ENCODE measurements at places on chromosomes 5 and 9.

- DNase-seq: no peak
Measured at GRCh38 chr5:67985686-67986387, 229.7 kb upstream of the PIK3R1 start.

- no peak for DNase-seq
Measured at GRCh38 chr5:9314558-9314957, 231.3 kb downstream of the SEMA5A start.

GRCh38 chr9:124261736-124262648, 4.2 kb downstream of the NEK6 start:
- DNase-seq: no peak

DNA sequence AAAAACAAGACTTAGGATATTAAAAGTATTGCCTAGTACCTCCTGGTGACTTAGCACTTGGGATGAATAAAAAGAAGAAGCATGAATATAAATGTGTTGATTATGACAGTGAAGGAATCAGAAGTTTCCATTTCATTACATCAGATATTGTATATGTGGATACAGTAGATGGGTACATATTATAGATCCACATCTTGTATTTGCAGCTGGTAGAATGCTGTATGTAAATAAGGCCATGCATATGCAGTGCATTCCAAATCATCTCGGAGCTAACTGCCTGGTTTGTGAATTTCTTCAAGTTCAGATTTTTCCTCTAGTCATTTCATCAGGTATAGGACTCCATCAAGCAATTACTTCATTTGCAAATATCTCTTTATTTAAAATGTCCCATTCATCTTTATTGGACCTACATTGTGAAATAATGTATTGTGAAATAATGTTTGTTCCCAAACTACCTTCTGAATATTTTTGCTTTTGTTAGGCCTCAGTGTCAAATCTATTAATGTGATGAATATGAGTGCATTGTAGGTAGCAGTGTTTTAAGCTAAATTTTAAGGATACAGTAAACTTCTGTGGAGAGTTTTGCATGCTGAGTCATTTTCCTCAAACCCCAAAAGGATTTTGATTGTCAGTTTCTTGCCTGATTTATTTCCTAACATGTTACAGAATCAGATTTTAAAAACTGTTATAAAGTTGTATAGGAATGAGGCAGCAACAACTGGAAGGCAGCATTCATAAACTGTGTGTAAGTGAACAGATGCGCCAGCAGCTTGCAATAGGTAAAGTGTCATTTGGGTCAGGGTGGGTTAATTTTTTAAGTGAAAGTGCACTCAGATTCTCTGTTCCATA, 370.8 kb upstream of the RIOK2 start:
- DNase-seq: no peak

DNA sequence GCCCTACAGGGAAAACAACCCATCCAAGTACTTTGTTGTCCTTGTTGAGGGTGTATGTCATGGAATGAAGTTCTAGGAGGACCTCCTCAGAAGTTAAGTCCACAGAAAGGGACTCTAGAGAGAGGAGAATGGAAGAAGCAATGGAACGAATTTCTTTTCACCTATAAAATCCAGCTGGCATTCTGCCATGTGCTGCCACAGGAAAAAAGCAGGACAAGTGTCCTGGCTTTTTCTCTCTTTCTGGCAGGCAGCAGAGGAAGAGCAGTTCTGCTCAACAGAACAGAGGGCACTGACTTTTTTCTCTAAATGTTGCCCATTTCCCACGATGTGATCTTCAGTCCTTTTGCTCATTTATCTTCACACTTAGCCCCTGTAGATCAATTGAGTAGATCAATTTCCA, 240.8 kb downstream of the MCTP1 start:
- DNase-seq: no peak

- DNase-seq: no peak
Measured at GRCh38 chr5:98721231-98721928, 52.1 kb upstream of the RGMB start.

DNA sequence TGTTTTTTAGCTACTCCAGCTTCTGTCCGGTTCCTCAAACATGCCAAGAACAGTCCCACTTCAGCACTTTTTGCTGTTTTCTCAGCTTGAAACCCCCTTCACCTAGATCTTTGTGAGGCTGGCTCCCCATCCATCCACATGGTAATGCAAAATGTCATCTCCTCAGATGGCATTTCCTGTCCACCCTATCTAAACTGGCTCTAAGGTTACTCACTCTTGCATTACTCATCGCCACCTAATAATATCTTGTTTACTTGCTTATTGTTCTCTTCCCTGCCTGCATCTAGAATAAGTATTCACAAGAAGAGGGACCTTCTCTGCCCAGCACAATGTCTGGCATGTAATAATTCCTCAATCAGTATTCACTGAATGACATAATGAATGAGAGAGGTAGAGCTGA, 220.1 kb downstream of the FAM114A2 start:
- DNase-seq: no peak

- DNase-seq: no peak
Measured at GRCh38 chr9:88653911-88654310, 118.9 kb downstream of the NXNL2 start.

DNA sequence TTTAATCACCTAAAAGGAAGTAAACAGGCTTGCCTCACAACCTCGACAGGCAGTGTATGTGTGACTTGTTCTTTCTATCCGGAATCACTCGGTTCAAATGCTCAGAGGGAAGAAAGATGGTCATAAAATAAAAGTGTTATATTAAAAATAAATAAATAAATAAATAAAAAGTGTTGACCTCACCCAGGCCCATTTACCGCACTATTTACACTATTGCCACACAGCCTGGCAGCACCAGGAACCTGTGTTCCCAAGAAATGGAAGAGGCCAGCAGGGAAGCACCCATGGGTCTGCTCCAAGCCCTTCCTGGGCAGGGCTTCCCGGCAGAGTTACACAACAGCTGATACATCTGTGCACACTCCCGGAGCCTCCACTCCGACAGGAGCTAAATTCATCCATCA, 127.9 kb downstream of the EFNA5 start:
- peak; percentile 13 for DNase-seq

GRCh38 chr9:109149722-109150121, 17.3 kb downstream of the FRRS1L start:
- DNase-seq: no peak

GRCh38 chr9:133119846-133120500, 1.1 kb downstream of the RALGDS start:
- DNase-seq: peak; percentile 68

DNA sequence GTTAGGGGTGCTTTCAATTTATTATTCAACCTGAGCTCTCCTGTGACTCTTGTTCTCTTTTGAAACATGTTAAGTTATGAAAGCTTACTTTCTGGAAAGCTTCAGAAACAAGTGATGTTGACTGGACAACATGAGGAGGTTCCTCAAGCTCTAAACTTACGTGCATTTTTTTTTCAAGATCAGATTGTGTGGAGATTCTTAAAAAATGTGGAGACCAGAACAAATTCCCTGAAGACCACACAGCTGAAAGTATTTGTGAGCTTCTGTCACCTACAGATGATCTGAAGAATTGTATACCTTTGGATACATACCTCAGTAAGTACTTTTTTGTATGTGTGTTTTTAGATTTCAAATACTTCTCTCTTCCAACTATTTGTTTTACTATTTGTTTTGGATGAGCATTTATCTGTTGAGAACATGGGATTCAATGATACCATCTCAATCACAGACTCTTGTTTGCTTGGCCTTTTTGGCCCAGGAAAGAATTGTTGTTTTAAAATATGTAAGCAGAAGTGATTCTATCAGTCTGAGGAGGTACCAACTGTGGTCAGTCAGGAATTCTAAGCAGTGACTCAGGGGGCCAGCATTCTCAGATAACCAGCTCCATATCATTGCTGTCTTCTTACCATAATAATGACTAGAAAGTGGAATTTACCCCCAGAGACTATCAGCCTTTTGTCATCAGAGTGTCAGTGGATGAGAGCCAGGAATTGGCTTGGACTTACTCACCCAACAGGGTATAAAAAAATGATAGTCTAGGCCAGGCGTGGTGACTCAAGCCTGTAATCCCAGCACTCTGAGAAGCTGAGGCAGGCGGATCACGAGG, 34.4 kb upstream of the GLIPR2 start:
- DNase-seq: no peak
